ENCODE measurements at places on chromosomes 11 and 22. TPM values are rescaled to one million over a fixed set of nuclear protein-coding genes. Genes with fewer than 3 reads are reported as not detected.

The CATSPER1 gene
- under 0.01 TPM for total RNA-seq

The IFITM10 gene
- total RNA-seq: 0.58 TPM

The OR4D5 gene
- total RNA-seq: not detected

The OR52N4 gene
- not detected for total RNA-seq

The OR8D1 gene
- not detected for total RNA-seq

The HOATZ gene
- total RNA-seq: not detected

The PDGFD gene
- total RNA-seq: 0.15 TPM

The SNX32 gene
- 1.2 TPM for total RNA-seq

The MYOD1 gene
- total RNA-seq: not detected

The YPEL4 gene
- 2.6 TPM for total RNA-seq

The TEX54 gene
- not detected for total RNA-seq

The COX8A gene
- 375 TPM for total RNA-seq

The ASPHD2 gene
- 2.2 TPM for total RNA-seq

The IL17RA gene
- total RNA-seq: 6.3 TPM

The FOLR1 gene
- total RNA-seq: 0.33 TPM

The GLYATL2 gene
- total RNA-seq: 5.5 TPM

The EIF4G2 gene
- total RNA-seq: 843 TPM

The LGALS1 gene
- total RNA-seq: 9,643 TPM

The CLP1 gene
- 20.2 TPM for total RNA-seq

The RIN1 gene
- total RNA-seq: 44.8 TPM

The SAA2 gene
- not detected for total RNA-seq

The KDELR3 gene
- total RNA-seq: 135 TPM

The RANBP1 gene
- total RNA-seq: 132 TPM

The MB gene
- total RNA-seq: not detected

The MS4A13 gene
- not detected for total RNA-seq
